ENCODE measurements at places on chromosomes 4 and X.

- DNase-seq = peak; percentile 33
Observed at GRCh38 chrX:134377537-134377936, 82.4 kb upstream of the HPRT1 start.

DNA sequence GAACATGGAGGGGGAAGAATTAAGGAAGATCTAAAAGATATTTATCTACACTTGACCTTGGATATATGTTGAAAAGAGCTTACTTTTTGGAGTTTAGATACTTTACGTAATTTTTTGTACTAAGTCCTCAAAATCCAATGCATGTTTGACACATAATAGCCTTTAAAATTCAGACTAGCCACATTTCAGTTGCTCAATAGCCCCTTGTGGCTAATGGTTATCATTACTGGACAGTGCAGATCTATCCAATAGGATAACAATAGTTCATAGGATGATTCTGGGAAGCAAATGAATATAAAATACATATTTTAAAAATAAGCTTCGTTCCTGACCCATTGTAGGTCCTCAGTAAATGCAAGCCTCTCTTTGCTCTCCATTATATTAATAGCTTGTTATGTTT, 13.8 kb downstream of the AP1AR start:
- no peak for DNase-seq

- DNase-seq = no peak
Observed at GRCh38 chrX:53193093-53193492, 31.9 kb downstream of the KDM5C start.

DNA sequence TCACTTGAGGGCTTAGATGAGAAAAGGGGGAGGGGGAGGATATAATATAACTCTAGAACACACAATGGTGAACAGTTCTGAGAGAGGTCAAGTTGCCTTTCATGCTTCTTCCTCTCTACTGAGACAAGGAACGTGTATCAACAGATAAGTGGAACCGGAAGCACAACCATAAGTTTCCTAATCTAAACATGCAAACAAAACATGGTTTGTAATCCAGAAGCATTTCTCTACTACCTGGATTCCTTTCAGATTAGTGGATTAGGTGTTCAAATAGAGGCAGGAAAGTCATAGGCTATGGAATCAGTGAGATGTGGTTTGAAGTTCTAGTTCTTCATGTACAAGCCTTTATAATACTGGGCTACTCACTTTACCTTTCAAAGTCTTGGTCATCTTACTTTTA, 460.6 kb downstream of the IDS start:
- DNase-seq = no peak

Measured in tongue (tissue), 3 donors.